ENCODE measurements at places on chromosomes 1 and 21. TPM values are rescaled to one million over a fixed set of nuclear protein-coding genes. Genes with fewer than 3 reads are reported as not detected.

- DNase-seq: no peak
Observed at GRCh38 chr1:94866164-94866807, 46.1 kb downstream of the SLC44A3 start.

- DNase-seq: no peak
Observed at GRCh38 chr21:17848228-17848627, 29.1 kb upstream of the C21orf91 start.

DNA sequence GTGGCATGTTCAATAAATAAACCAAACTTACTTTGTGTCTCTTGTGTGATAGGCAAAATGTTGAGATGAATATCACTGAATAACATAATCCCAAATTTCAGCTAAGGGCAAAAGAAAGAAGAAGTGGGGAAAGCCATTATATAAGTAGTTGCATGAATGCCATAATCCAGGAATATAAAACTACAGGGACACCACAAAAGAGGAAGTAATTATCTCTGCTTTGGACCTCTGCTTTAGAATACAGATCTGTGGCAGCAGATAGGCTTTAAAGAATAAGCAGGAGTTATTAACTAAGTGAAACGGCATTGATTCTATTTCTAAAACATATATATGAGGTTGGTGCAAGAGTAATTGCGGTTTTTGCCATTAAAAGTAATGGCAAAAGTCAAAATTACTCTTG, 288.5 kb upstream of the SNX7 start:
- no peak for DNase-seq

- no peak for DNase-seq
Observed at GRCh38 chr1:180643693-180644092, 11.9 kb downstream of the XPR1 start.

DNA sequence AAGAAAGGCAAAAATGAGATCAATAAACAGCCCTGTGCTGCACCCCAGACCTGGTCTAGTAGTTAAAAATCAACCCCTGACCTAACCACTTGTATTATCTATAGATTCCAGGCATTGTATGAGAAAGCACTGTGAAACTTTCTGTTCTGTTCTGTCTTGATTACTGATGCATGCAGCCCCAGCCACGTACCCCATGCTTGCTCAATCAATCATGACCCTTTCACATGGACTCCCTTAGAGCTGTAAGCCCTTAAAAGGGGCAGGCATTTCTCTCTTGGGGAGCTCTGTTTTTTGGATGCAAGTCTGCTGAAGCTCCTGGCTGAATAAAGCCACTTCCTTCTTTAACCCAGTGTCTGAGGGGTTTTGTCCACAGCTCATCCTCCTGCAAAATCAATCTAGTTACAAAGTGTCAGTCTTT, 24.2 kb upstream of the CD34 start:
- DNase-seq: no peak

DNA sequence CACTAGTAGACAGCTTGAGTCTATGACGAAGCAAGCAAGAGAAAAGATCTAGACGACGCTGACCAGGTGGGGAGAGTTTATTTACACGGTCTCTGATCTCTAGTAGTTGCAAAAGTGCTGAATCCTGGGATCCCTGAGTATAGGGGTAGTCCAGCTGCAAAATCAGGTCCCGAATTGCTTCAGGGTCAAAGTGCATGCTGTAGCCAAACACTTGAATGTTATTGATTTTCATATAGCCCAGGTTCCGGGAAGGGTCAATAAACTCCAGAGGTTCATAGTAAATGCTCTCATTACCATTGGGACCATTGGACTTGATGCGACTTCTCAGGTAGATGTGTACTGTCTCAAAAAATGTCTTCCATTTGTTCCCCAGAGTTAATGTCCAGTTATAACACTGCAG, 379.6 kb downstream of the BRINP3 start:
- no peak for DNase-seq

- DNase-seq: no peak
Observed at GRCh38 chr1:167679714-167680113, 42.1 kb upstream of the MPZL1 start.

DNA sequence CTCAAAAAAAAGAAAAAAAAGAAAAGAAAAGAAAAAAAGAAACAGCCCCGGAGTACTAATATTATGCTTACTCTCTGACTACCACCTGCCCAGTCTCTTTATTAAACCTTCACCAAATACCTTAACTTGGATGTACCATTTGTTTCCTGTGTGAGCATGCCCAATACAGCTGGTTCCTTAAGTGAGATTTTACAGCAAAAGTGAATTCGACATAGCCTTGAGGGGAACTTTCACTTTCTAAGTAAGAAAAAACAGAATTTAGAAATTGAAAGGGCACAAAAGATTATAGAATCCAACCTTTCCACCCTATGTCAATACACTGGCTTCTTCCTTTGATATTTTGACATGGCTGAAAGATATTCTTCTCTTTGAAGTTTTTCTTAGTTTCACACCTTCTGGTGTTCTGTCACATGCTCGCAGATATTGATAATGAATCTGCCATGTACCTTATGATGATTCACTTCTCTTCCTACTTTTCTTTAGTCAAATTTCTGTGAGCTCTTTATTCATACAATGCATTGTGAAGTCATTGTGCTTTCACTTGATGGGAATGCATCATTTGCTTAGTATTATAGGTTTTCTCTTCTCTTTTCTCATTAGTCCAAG, 5.2 kb upstream of the GIPC2 start:
- DNase-seq: no peak

DNA sequence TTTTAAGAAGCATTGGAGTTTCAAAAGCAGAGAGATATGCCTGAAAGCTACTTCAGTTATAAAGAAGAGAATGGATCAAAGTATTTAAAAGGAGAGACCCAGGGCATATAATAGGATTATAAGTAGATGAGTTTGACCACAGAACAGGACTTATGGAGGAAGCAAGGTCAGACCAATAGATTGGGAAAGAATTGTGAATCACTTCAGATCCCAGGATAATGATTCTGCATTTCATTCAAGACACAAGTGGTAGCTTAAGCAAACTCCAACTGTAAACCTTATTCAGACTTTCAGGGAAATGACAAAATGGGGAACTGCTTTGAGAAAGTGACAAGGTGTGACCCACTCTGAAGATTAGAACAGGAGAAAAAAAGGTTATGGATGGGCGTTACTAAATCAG, 18.9 kb upstream of the OR10J5 start:
- DNase-seq: no peak

DNA sequence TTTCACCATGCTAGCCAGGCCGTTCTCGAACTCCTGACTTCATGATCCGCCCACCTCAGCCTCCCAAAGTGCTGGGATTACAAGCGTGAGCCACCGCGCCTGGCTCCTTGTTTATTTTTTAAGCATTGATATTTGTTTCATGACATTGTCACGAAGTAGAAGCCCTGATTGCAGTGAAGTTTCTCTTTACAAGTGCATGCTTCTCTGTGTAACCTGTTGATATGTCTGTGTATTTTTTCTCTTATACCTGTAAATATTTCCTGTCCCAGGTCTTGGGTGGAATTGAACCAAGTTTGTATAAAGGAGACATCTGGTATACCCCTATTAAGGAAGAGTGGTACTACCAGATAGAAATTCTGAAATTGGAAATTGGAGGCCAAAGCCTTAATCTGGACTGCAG, 73.5 kb upstream of the FAM3B start:
- DNase-seq: no peak

DNA sequence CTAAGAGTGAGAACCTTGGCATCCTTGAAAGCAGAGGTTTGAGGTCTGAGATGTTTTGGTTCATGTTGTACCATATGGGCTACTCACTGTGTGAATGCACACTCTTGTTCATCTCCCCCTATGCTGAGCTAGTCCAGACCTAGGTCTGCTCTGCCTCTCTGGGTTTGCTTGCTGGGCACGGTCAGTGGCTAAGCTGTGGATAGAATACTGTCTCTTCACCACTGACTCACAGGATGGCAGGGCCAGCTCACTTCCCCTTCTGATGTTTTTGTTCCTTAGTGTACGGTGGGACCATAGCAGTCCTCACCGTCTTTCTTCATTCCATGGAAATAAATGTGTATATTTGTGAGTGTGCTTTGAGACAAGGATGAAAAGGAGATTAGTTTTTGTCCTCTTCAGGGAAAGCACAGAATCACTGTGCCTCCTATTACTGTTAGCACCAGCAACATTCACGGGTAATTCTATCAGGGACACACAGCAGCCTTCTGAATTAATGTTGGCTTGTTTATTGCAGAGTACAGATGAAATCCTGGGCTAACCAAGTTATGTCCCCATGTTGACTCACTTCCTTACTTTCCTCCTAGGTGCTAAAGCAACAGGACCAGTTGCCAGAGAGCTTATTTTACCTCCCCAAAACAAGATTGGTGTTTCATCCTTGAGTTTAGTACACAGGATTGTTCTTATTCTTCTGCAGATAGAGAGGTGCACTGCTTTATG, 56.9 kb upstream of the IVNS1ABP start:
- DNase-seq: no peak

- no peak for DNase-seq
Observed at GRCh38 chr1:183339556-183340167, 78.5 kb downstream of the NMNAT2 start.

DNA sequence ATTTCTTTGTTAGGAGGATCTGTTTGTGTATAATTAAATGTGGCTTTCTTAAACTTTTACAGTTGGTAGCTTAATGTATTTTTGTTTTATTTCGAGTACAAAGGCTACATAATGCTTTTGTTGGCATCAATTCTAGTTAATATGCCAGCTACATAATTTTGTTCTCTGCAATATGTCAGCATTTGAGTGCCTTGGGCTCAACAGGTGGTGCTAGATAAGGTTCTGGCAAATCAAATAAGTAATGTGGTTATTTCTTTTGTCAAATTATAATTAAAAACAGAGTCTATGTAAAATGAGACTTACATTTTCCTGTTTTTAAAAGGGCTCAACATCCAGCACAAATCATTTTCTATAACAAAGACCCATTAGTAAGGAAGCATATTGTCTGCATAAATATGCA, 410.6 kb upstream of the NR5A2 start:
- DNase-seq: no peak

DNA sequence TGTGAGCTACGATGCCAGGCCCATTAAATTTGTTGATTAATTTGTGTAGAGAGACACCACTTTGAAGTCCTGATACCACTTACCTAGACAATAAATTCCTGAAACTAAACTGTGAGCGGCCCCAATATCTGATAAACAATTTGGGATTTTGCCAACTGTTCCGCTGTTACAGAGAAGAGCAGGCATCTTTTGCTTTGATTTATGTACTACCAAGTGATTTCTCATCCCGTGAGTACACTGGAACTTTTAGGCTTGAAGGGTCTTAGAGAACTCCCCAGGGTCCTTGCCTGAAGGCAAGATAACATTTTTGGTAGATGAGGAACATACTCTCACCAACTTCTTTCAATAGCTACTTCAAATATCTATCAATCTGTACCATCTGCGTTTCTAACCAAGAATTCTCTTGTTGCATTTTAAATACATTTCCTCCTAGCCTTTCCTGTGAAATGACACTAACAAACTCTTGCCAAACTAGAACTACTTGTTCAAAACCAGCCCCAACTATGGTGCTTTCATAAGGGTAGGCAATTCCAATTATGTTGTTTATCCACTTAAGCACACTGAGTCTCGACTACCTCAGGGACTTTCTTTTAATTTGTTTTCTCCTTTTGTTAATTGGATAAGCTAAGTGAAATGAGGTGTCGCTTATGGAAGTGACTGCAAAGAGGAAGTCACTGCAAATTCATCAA, 23.2 kb upstream of the SLC30A1 start:
- no peak for DNase-seq

- DNase-seq: no peak
Observed at GRCh38 chr21:42781971-42782722, 97.2 kb downstream of the WDR4 start.

DNA sequence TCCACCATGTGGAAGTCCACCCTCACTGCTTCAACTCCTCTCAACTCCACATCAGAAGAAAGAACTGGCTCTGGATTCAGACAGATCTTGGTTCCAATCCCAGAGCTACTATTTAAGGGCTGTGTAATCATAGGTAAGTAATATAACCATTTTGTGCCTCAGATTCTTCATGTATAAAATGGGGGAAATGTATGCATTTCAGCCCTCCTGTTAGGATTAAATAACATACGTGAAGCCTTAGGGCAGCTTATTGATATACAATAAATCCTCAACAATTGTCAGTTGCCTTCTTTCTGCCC, 23.3 kb downstream of the OTUD7B start:
- DNase-seq: no peak

GRCh38 chr1:241934201-241934848, 23.2 kb upstream of the BECN2 start:
- no peak for DNase-seq

DNA sequence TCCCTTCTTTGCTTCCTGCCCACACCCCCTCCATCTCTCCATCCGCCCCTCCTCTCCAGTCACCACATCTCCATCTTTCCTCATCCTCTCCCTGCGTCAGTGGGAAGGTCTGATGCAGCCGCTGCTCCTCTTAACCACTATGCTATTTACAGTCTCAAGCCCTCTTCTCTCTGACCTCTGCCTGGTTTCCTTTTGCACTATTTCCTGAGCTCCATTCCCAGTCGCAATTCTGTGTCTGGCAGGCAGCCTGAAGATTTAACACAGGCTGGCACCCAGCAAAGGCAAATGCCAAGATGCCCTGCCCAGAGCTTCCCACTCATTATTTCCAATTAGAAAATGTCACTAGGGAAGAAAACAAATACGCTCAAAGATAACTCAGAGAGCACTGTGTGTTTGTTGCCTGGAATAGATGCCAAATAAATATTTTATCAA, 89.6 kb upstream of the LPGAT1 start:
- no peak for DNase-seq

GRCh38 chr1:45205011-45205909, 1.1 kb downstream of the ZSWIM5 start:
- DNase-seq: peak; percentile 19

GRCh38 chr1:29753244-29753643, 516.9 kb downstream of the PTPRU start:
- DNase-seq: no peak

DNA sequence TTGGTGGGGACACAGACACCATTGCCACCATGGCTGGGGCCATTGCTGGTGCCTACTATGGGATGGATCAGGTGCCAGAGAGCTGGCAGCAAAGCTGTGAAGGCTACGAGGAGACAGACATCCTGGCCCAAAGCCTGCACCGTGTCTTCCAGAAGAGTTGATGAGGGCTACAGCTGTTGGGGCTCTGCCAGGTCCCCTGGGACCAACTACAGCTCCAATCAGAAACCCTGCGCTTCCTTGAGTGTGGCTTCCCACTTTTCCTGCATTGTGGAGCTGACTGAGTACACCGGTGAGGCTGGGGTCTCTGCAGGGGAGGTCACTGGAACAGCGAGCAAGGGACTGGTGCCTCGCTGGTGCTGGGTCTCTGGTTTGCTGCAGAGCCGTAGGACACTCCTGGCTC, 4.5 kb downstream of the ADPRS start:
- DNase-seq: no peak

- DNase-seq: no peak
Observed at GRCh38 chr1:223068900-223069665, 74.0 kb downstream of the TLR5 start.

- DNase-seq: no peak
Observed at GRCh38 chr1:38834221-38834782, 25.3 kb downstream of the RRAGC start.

The RCAN3 gene
- total RNA-seq: 70.8 TPM

The F3 gene
- 0.10 TPM for total RNA-seq

The PRR9 gene
- total RNA-seq: not detected

The COA6 gene
- total RNA-seq: 45.8 TPM

The HORMAD1 gene
- not detected for total RNA-seq

The ODR4 gene
- total RNA-seq: 15.5 TPM

The SELE gene
- total RNA-seq: not detected

The FAM72C gene
- total RNA-seq: 43.3 TPM

The NRDC gene
- total RNA-seq: 136 TPM

The ARV1 gene
- total RNA-seq: 17.7 TPM

The FAM78B gene
- total RNA-seq: not detected

The KLF17 gene
- not detected for total RNA-seq

The LRRC3 gene
- total RNA-seq: 2.5 TPM

The RHD gene
- not detected for total RNA-seq

The ABCD3 gene
- 30.8 TPM for total RNA-seq

The LMX1A gene
- total RNA-seq: not detected
